Hematopoietic multipotent progenitor cell treated with erythropoietin and hydrocortisone succinate and interleukin-3 and kit ligand, for 8 days (in vitro differentiated cells): ENCODE measurements at places on chromosomes 3 and 15.
A peak's percentile ranks its signal among the peaks of the same experiment; 100 is the strongest.

- DNase-seq: no peak
These were observed 42.6 kb upstream of the NANOGP8 start for GRCh38 chr15:35127717-35128116.

GRCh38 chr3:32996048-32996754, 44.8 kb downstream of the CCR4 start:
- DNase-seq: no peak

DNA sequence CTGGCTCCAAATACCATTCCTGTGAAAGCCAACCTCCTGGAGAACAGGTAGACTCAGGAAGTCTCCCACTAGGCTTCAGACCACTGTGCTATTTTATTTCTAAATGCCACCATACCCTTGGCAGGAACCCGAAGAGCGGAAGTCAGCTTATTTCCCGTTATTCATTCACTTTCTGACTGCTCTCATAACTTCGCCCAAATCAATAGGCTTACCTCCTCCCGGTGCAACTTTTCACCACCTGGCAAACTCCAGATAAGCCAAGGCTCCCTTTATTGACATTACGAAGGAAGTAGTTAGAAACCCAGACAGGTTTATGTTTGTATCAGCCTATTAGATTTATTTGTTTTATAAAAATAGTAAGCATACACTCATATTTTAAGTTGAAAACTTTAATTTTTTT, 3.3 kb upstream of the CCDC54 start:
- DNase-seq: no peak

DNA sequence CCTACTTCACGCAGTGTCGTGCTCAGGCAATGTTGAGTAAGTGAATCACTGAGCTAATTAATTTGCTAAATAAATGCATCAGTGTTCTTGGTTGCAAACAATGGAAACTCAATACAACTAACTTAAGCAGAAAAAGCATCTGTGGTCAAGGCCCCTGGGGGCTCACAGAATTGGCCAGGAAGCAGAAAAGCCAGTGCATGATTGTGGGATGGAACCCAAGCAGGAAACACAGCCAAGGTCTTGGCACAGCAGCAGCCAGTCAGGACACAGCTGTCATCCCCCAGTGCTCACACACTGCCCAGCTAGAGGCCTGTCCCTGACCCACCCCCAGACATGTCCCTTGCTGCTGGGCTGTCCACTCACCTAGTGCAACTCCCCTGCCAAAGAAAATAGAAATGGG, 85.9 kb downstream of the AQP9 start:
- no peak for DNase-seq

DNA sequence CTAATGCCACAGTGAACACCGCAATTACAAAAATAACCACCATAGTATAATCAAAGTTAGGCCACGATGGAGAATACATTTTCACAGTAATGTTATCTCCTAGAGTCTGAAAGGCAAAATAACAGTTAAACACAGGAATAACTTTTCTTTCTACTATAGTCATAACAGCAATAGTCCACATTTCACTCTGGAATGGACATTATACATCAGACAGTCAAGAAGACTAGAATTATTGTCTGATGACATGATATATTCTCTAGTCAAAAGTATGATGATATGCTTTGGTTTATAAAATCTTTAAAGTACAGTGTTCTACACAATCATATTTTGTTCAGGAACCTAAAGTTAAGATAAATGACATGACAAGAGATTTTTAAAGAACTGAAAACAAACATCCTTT, 18.0 kb downstream of the SPPL2A start:
- DNase-seq: no peak

- DNase-seq: peak; percentile 36
These were observed 36.8 kb downstream of the MUC4 start for GRCh38 chr3:195774917-195775316.

DNA sequence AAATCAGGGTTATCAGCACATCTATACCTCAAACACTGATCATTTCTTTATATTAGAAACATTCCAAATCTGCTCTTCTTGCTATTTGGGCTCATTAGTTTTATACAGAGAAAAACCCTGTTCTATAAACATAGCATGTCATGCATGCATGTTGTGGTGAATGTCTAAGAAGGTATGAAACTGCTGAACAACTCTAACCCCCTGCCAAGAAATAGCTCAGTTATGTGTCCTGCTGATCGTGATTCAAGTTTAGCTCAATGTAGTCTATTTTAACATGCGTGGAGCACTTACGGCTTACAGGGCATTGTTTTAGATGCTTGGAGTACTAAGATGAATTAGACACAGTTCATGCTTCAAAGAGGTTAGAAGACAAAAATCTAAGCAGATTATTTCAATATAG, 35.8 kb downstream of the MYH15 start:
- DNase-seq: no peak

DNA sequence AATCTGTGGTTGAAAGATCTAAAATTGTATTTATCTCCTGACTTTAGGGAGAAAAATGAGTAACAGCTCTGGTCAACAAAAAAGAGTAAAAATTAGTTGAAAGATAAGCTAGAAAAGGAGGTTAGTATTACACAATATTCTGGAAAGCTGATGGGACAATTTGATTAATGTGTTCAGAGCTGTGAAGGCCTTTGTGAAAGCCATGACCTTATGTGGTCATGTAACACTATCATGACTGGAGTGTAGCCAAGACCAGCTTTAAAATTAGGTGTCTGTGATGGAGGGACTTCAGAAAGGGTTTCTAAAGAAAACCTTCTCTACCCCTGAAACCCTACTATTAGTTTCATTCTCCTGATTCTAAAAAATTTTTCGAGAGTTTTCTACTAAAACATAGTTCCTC, 127.2 kb downstream of the NFKBIZ start:
- DNase-seq: no peak

DNA sequence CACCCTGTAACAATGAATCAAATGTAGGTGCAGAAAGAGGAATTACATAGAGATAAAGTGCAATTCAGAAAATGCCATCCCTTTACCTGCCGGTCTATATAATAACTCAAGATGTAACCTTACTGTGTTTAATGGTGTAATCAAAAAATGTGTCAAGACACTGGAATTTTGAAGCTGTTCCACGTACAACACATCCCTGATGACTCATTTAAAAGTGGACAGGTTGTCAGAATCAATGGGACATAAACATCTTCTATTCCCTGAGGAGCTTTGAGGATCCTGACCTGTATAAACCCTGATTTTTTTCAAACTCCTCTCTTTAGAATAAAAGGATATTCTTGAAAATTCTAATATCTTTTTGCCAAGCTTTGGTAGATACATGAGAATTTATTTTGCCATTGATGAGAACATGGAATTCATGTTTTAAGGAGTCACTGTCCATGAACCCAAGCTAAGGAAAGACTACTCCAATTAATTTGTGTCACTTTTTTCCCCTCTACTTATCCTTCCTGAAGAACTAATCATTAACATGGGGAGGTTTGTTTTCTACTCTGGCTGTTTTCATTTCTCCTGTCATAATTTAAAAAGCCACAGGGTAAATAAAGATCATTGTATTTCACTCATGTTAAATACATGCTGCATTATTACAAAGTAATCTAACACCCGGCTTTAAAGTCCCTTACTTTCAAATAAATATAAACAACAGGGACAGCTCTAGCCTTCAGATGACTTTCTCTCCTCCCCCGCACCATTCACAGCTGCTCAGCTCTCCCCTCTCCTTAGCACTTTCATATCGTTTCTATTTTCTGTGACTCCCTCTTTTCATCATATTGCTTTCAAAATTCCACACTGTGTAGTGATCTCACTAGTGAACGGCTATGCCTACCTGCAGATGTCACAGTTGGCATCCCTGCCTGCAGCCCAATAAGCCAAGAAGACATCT, 138.3 kb downstream of the TAFA4 start:
- DNase-seq: no peak

DNA sequence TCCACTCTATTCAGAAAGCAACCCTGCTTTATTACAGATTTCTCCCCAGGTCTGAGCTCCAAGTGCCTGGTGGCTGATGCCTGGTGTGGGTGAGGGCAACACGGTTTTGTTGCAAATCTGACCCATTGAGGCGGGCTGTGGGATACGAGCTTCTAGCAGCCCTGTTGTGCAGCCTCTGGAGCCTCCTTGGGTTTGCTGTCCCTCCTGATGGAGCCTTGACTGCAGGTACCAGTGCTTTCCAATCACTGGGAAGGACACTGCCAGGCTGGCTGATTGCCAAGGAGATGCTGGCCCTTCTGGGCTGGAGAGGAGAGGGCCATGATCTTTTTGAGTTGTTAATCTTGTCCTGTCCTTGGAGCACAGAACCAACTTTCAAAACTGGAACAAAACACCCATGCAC, 151.0 kb upstream of the RGMA start:
- DNase-seq: no peak

- no peak for DNase-seq
These were observed 27.7 kb downstream of the PLD1 start for GRCh38 chr3:171782617-171783016.

GRCh38 chr15:101531170-101531569, 41.7 kb upstream of the PCSK6 start:
- DNase-seq: no peak

- peak; percentile 23 for DNase-seq
These were observed 1.5 kb upstream of the TMEM212 start for GRCh38 chr3:171841620-171842000.

GRCh38 chr3:126621171-126621570, 33.8 kb downstream of the TXNRD3 start:
- DNase-seq: no peak

GRCh38 chr15:63094495-63094931, 27.1 kb upstream of the LACTB start:
- DNase-seq: no peak
